ENCODE measurements at places on chromosomes 2 and 18.

DNA sequence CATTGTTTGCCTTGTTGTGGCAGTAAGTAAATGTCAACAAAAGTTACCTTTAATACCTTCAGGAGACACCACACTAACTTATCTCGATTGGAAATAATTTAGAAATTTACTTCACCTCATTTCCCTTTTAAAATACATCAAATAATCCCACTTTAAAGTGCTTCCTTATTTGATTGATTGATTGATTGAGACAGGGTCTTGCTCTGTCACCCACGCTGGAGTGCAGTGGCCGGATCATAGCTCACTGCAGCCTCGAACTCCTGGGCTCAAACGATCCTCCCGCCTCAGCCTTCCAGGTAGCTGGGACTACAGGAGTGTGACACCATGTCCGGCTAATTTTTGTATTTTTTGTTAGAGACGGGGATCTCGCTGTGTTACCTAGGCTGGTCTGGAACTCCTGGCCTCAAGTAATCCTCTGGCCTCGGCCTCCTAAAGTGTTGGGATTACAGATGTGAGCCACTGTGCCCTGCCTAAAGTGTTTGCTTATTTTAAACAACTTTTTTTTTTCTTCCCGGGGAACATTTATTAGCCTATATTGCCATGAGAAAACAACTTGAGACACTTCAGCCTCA is 12.0 kb upstream of the PAX3 start:
- DNase-seq = no peak

- no peak for DNase-seq
These were observed 358.6 kb downstream of the DLGAP1 start for GRCh38 chr18:4096486-4096885.

DNA sequence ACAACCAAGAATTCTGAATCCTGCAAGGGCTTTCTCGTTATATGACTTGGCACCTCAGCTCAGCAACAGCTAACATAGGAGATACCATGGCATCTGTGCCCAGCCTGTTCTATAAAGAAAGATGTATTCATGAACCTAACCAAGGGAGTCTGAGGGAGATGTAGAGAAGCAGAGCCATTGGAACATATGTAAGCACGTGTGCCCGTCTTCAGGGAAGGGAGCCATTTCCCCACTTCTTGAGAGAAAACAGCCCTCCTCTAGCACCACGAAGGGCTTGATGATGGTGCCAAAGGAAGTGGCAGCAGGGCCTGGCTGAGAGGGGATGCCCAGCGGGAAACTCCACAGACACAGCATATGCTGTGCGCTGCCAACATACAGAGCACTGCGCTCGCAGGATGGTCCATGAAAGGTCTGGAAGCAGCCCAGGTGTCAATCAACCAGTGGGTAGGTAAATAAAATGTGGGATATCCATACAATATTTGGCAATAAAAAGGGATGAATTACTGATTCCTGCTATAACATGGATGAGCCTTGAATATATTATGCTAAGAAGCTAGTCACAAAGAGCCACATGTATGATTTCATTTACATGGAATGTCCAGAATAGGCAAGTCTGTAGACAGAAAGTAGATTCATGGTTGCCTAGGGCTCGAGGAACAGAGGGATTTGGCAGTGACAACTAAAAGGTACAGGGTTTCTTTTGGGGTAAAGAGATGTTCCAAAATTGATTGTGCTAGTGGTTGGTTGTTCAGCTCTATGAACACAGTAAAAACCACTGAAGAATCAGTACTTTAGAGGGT is 16.1 kb downstream of the TMEM247 start:
- no peak for DNase-seq

GRCh38 chr2:190640117-190640516 is 8.8 kb upstream of the NAB1 start:
- no peak for DNase-seq

DNA sequence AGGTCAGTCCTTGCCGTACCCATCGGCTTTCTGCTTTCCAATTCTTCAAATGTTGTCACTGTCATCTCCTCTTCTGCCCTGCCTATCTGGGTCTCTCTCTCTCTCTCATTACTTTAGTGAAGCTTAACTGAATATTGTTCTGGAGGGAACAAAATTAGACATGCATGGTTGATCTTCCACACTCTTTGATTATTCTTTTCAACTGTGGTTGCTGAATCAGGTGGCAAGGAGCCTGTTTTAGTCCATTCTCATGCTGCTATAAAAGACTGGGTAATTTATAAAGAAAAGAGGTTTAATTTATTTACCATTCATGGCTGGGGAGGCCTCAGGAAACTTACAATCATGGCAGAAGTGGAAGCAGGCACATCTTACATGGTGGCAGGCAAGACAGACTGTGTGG is 157.9 kb downstream of the ARL4C start:
- no peak for DNase-seq

GRCh38 chr2:205913668-205914067 is 172.3 kb downstream of the INO80D start:
- DNase-seq = no peak

DNA sequence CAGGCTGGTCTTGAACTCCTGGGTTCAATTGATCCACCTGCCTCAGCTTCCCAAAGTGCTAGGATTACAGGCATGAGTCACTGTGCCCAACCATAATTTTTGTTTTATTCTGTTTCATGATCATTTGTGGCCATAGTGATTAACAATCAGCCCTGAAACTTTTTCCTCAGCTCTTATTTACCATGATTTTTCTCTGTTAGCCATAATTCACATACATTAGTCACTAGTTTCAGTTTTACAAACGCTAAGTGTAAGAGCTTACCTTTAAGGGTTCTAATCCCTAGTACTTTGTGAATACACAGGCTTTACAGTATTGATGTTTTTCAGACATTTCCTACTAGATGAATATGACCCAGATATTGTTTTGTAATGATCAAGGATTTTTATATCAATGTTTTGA is 216.1 kb downstream of the DPP4 start:
- no peak for DNase-seq

- DNase-seq = no peak
These were observed 150.1 kb downstream of the WDSUB1 start for GRCh38 chr2:159136391-159136790.

- DNase-seq = no peak
These were observed 79.5 kb downstream of the DGKD start for GRCh38 chr2:233433794-233434193.

DNA sequence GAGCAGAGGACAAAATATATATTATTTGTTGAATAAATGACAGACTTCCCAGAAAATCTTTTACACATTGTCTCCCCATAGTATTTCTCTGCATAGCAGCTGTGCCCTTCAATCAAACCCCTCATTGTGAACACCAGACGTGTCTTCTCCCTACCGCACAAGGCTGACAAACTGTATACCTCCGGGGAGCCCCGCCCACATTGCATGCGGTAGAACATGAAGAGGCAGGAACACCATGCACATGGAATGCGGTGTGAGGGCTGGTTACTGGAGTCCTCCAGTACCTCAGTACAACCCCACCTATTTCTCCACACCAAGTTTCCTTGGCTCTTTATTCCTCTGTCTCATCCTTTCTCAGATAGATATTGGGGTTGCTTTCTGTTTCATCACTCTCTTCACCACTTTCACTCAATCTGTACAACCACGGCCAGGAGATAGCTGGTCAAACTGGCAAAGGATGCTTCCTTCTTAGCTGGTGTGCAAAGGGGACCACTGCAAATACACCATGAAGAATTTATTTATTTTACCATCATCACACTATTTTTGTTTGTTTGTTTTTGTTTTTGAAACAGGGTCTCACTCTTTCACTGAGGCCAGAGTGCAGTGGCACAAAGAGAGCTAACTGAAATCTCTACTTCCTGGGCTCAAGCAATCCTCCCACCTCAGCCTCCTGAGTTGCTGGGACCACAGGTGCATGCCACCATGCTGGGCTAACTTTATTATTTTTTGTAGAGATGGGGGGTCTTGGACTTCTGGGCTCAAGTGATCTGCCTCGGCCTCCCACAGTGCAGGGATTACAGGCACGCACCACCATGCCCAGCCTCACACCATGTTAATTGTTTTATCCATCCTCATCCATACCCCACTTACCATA is 2.3 kb upstream of the NBAS start:
- no peak for DNase-seq

DNA sequence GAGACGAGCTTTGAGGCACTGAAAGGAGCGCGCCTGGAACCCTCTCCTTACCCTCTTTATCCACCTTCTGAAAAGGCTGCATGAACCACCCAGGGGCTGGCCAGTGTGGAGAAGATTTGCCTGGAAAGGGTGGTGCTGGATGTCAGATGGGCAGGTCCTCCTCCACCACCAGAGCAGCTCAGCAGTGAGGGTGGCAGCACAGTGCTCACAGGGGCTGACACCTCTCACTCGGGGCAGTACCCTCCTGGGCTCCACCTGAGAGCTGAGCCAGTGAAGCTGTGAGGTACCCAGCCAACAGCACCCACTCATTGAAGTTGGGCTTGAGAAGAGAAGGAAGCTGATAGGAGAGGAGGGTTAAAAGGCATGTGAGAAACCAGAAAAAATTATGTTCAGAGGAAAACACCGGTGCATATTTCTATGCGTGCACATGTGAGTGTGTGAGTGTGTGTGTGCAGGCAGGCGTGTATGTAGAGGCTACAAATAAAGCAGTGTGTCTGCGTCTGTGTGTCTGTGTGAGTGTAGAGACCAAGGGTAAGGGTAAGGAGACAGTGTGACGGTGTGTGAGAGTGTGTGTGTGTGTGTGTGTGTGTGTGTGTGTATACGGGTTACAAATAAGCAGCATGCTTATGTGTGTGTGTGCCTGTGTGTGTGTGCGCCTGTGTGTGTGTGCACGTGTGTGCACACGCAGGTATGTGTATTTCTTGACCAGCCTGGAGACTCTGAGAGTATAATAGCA is 40.7 kb downstream of the TEX44 start:
- peak; percentile 29 for DNase-seq

GRCh38 chr2:1715184-1716013 is 28.9 kb downstream of the PXDN start:
- DNase-seq = peak; percentile 35

DNA sequence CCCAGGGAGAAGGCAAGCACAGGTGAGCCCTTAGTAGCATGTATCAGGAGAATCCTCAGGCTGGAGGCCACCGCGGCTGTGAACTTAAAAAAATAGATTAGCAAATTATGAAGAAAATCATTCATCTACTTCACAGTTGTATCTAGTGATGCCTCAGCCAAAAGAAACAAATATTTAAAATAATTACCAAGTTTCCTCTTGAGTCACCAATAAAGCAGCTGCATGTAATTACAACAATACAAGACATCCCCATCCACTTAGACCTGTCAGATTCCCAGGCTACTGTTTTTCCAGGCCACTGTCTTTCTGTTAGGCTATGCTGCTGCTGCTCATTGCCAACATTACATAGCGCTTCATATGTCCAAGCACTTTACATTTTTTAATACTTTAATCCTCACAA is 54.6 kb upstream of the PHLPP1 start:
- DNase-seq = no peak

- DNase-seq = peak; percentile 16
These were observed 152.5 kb upstream of the SALL3 start for GRCh38 chr18:78827141-78827540.

GRCh38 chr18:33291539-33291938 is 149.0 kb downstream of the CCDC178 start:
- DNase-seq = no peak

- DNase-seq = no peak
These were observed 94.0 kb upstream of the ACVR1C start for GRCh38 chr2:157722580-157723234.

GRCh38 chr2:31170071-31170698 is 31.9 kb upstream of the GALNT14 start:
- DNase-seq = peak; percentile 82

Measured in H7 (cell line).